ENCODE measurements at places on chromosomes 13 and 19.

DNA sequence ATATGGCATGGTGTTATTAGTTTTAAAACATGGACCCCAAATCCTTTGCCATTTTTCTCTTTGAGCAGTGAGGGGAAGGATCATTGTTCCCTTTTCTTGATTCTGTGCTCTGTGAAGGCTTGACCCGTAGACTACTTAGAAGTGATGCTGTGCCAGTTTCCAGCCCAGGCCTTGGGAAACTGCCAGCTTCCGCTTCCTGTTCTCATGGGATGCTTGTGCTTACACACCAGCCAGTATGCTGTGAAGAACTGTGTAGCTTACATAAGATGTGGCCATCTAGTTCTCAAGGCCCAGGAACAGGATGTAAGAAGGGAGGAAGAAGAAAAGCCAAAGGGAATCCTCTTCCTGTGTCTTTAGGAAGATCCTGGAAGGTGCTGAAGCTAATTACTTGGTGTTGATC is 180.9 kb downstream of the PCCA start:
- no peak for DNase-seq

DNA sequence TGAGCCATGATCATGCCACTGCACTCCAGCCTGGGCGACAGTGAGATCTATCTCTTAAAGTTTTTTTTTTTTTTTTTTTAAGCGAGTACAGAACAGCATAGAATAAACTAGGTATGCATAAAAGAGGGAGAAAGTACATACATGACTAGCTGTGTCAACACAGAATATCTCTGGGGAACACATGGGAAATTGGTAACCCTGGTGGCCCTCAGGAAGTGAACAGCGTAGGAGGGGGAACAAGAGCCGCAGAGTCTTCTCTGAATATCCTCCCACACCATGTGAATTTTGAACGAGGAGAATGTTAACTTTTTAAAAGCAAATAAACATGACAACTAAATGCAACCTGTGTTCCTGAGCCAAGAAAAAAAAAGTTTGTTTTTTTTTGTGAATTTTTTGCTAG is 15.2 kb downstream of the PHLDB3 start:
- no peak for DNase-seq

- DNase-seq = no peak
These were observed 2.3 kb downstream of the SPACA4 start for GRCh38 chr19:48608798-48609263.

- no peak for DNase-seq
These were observed 26.8 kb upstream of the CYSLTR2 start for GRCh38 chr13:48626726-48627451.

- DNase-seq = no peak
These were observed 5.5 kb downstream of the C2CD4C start for GRCh38 chr19:403221-404027.

- DNase-seq = peak; percentile 26
These were observed 353 bp downstream of the RFX2 start for GRCh38 chr19:6109947-6110346.

- DNase-seq = no peak
These were observed 57.9 kb downstream of the GADD45B start for GRCh38 chr19:2533686-2534422.

- DNase-seq = no peak
These were observed 2.0 kb upstream of the INAFM1 start for GRCh38 chr19:47272448-47273312.

DNA sequence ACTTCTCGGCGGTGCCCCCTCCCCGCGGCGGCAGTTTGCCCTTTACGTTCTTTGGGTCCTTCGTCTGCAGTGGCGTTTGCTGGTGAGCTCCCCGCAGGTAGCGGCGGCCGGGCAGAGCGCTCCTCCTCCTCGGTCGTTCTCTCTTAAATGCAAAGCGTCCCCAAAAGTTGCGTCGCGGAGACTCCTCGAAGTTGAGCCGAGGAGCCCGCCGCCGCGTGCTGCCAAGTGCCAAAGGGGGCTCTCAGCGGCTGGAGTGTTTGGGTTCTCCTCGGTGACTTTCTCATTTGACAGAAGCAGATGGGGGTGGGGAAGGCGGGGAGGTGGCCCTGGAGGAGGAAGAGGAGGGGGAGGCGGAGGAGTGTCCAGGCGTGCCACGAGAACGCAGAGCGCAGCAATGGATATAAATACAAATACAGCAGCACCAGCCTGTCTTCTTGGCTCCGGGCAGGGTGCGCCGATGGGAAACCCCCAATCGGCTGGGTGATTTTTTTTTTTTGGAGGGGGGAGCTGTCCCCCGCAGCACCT is at the start of gene SOX21:
TSS of gene SOX21 (minus strand) at position 259 of the 525 bp plus-strand sequence. CDS start 496 bp downstream, outside the sequence.
- peak; percentile 21 for DNase-seq

- no peak for DNase-seq
These were observed 322.1 kb downstream of the ENOX1 start for GRCh38 chr13:43464578-43465264.

- no peak for DNase-seq
These were observed 190.5 kb downstream of the URI1 start for GRCh38 chr19:30132343-30133075.

- DNase-seq = peak; percentile 37
These were observed at the start of gene ZBTB32 for GRCh38 chr19:35704218-35704617. TSS of gene ZBTB32 (plus strand) at chr19:35704558. CDS start at chr19:35714627, 10,069 bp downstream.

DNA sequence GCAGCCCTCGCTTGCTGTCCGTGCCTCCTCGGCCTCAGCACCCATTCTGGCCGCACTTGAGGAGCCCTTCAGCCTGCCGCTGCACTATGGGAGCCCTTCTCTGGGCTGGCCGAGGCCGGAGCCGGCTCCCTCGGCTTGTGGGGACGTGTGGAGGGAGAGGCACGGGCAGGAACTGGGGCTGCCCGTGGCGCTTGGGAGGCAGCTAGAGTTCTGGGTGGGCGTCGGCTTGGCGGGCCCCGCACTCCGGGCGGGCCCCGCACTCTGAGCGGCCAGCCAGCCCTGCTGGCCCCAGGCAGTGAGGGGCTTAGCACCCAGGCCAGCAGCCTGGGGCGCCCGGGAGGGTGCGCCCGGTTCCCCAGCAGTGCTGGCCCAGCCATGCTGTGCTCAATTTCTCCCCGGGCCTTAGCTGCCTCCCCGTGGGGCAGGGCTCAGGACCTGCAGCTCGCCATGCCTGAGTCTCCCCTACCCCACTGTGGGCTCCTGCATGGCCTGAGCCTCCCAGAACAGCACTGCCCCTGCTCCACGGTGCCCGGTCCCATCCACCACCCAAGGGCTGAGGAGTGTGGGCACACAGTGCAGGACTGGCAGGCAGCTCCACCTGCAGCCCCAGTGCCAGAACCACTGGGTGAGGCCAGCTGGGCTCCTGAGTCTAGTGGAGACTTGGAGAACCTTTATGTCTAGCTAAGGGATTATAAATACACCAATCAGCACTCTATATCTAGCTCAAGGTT is 240.0 kb upstream of the PRR20A start:
- DNase-seq = no peak

DNA sequence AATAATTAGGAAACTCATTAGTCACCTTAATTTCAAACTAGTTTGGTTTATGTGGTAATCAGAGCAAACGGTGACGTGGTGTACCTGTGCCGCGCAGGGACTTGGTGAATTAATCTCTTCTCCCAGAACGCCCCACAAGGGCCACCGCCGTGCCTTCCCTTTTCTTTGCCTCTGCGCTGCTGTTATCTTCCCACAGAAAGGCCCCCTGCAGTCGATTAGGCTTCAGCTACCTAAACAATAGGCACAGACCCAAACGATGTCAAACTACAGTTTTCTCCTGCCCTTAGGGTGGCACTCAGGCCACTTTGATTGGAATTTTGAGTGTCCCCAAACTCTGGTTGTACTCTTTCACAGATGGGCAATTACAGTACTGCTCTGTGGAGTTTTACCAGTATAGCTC is 115.5 kb downstream of the GGACT start:
- no peak for DNase-seq

- no peak for DNase-seq
These were observed 3.2 kb downstream of the APLP1 start for GRCh38 chr19:35871611-35872010.

- no peak for DNase-seq
These were observed 77.2 kb downstream of the SPACA7 start for GRCh38 chr13:112453207-112453829.

DNA sequence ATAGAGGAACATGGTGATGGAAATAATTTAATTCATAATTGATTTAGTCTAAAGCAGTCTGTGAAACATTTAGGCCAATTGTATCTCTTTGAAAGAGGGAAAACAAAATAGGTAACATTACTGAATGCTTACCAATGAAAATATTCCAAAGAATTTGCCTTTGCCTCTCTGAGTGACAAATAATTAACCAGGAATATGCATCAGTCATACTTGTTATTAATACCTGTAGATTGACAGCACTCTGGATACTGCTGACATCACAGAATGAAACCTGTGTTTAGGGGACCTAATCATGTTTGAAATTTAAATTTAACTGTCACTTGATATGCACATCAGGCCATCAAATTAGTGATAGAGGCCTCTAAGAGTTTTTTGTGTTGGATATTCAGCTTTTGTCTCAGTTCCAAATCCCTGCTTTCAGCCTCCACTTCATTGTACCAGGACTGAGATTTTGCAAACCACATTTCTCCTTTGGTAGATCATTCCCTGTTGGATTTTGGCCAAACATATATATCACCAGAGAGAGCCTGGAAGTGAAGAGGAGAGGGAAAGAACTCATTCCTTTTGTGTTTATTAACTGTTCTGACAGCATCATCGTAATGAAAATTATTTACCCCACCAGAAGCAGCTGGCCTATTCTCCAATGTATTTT is 64.8 kb upstream of the KLHL1 start:
- DNase-seq = no peak

DNA sequence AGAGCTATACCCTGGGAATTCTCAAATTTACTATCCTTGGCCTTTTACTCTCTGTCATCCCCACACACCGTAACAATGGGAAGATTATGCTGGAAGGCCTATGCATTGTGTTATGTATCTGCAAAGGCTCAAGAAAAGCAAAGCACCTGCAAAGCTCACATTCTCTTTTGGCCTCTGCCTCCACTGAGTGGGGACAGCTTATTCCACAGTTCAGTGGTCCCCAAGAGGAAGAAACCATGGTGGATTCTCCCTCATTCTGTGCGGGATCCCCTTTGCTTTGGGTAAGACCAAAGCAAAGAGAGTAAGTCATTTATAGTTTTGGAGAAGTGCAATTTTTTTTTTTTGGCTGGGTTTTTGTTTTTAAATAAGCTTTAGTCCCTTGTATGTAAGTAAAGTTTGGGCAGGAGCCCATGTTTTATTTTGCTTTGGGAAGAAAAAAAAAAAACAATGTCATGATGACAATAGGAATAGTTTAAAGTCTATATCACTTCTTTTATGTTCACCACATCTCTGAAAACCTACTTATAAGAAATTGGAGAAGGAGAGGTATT is 530.6 kb downstream of the FGF9 start:
- DNase-seq = no peak

DNA sequence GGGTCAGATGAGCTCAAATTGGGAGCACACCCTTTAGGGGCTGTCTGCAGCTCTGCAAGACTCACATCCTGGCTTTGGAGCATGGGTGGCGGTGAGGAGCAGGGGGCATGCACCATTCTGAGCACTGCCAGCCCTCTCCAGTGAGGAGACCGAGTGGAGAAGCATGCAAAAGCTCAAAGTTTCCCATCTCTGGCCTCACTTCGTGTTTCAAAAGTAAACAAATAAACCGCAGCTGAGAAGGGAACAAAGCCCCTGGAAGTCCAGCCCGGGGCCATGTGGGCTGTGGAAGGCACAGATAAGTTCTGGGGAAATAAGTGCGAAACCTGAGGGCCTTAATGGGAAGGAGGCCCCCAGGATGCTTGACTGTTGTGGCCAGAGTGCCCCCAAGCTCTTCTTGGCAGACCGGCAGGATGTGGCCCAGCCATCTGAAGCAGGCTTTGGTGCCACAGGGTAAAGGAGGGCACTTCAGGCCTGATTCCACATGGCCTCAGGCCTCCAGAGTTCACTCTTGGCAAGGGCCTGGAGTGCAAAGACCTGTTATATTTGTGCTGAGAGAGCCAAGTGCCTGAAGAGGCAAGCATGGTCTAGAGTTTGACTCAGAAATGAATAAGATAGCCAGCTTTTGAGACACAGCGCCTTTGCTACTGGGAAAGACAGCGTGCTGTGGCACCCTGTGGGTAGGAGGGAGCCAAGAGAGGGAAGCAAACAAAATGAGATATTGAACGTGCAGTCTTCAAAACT is 1.2 kb downstream of the MEDAG start:
- no peak for DNase-seq

- no peak for DNase-seq
These were observed 73.2 kb downstream of the CDADC1 start for GRCh38 chr13:49320975-49321374.

- no peak for DNase-seq
These were observed 12.7 kb upstream of the DPY19L3 start for GRCh38 chr19:32392901-32393300.

- DNase-seq = no peak
These were observed 35.0 kb downstream of the ITGBL1 start for GRCh38 chr13:101487438-101487830.

DNA sequence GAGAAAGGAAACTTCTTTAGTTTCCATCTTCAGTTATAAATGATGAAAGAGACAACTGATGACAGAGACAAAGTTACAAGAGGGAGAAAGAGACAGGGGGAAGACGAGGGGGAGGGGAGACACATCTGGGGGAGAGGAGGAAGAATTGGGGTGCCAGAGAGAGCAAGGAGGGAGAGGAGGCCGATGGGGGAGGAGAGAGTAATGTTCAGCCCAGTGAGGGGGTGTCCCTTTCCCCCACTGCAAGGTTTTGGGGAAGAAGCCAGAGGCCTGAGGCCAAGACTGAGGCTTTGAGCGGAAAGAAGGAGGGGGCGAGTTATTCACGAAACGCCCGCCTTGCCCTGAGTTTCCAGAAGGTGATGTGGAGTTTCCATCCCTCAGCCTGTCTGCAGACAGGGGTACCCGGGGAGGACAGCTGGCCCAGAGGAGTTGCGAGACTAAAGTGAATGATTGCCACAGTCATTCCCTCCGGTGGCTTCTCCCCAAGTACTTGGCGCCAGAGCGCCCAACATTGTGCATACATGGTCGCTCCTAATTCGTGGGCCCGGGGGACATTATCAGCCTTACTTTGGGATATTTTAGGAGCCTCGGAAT is 558 bp upstream of the PPAN start:
- DNase-seq = peak; percentile 85

All from stimulated activated CD4-positive, alpha-beta T cell treated with anti-CD3 and anti-CD28 coated beads, Interleukin-2, amount 100 ng/mL, for 24 hours (primary cell).